Hematopoietic multipotent progenitor cell treated with erythropoietin and hydrocortisone succinate and interleukin-3 and kit ligand, for 17 days (in vitro differentiated cells): ENCODE measurements at places on chromosomes 1 and 21.

GRCh38 chr1:159229896-159230295, 25.2 kb downstream of the ACKR1 start:
- DNase-seq: no peak

DNA sequence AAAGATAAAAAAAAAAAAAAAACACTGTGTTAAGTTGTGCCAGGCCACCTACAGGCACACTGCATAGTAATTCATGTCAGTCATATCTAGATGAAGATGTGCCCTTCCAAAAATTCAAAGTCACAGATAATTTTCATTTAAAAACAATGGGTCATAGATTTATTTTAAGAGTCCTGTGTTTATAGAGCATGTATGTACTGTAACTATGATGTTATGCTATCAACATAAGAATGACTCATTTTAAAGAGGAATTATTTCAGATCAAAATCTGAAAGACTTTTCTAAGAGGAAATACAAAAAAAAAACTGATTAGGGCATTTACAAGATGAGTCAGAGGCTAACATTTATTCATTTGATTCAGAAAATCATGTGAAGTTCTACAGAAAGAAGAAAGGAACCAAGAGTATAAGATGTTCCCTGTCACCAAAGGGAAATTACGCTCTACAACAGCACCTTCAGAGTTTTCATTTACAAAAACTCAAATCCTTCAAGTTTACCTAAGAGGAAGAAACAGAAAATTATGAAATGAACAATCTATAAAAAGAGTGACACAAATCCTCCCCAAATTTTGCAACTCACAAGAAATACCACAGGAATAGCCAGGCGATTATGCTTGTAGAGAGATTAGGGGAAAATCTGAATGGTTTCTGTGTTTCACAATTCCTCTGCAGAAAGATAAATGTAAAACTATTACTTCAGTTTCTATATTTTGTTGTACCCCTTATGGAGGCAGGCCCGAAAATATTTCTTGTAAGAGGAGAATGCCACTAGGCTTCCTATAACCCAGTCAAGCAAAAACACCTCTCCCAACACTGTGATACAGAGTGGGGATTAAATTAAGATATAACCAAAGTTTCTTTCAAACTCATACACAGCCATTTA, 13.8 kb downstream of the TP53BP2 start:
- DNase-seq: no peak

DNA sequence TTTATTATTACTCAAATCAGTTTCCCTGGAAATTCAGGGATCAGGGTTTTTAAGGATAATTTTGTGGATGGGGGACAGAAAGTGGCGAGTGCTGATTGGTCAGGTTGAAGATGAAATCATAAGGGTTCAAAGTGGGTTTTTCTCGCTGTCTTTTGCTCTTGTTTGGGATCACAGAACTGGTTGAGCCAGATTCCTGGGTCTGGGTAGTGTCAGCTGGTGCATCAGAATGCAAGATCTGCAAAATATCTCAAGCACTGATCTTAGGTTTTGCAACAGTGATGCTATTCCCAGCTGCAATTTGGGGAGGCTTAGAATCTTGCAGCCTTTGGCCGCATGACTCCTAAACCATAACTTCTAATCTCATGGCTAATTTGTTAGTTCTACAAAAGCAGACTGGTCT, 9.3 kb downstream of the CHI3L2 start:
- no peak for DNase-seq

GRCh38 chr1:147651466-147651865, 18.9 kb downstream of the ACP6 start:
- no peak for DNase-seq

GRCh38 chr1:163173121-163173520, 29.6 kb downstream of the RGS5 start:
- DNase-seq: no peak

GRCh38 chr1:1876335-1876930, 14.5 kb downstream of the GNB1 start:
- DNase-seq: no peak

DNA sequence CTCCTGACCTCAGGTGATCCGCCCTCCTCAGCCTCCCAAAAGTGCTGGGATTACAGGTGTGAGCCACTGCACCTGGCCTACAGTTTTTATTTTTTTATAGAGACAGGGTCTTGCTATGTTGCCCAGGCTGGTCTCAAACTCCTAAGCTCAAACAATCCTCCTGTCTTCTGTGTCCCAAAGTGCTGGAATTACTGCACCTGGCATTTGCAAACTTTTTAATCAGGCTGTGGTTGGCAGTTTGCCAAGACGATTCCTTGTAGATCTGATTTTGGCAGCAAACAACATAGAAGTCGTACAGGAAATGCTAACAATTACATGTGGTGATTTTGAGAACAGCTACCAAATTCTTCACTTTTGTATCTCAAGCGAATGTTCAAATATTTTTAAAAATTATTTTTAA, 10.1 kb downstream of the RBP7 start:
- DNase-seq: peak; percentile 20

GRCh38 chr1:87284456-87285240, 44.0 kb upstream of the LMO4 start:
- no peak for DNase-seq

DNA sequence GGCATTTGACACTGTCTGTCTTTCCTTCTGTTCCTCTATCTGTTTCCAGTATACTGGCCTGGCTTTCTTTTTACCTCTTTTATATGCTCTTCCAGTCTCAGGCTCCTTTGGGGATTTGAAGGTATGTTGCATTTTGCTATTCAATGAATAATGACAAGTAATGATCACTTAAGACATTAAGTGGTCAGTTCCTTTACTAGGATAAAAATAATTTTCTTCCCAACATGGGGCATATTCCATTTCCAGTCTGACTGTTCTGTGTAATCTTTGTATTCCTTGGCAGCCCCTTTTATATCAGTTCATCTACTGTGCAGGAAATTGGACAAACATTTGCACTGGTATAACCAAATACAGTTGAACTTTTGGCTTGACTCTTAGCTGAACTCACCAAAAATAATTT, 15.6 kb downstream of the METTL18 start:
- DNase-seq: no peak

DNA sequence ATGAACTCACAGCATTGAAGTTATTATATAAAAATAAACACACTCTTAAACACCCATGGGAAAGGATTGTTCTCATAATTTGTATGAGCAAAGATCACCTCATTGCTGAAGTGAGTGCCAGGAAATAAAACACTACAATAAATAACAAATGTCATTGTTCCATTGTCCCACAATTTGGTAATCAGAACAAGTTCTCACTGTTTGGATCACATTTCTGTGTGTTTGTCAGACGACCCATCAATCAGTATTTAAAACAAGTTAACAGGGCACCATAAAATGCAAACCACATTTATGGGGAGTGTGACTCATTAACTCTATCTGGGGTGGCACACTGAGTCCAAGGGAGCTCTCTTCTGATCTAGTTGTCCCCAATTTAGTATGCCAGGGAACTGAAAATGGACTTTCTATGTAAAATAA, 124.5 kb downstream of the PTPRC start:
- no peak for DNase-seq

- no peak for DNase-seq
These were observed 27.2 kb upstream of the RCSD1 start for GRCh38 chr1:167602840-167603239.

- peak; percentile 67 for DNase-seq
These were observed 22.9 kb downstream of the TCP10L start for GRCh38 chr21:32562426-32562825.

DNA sequence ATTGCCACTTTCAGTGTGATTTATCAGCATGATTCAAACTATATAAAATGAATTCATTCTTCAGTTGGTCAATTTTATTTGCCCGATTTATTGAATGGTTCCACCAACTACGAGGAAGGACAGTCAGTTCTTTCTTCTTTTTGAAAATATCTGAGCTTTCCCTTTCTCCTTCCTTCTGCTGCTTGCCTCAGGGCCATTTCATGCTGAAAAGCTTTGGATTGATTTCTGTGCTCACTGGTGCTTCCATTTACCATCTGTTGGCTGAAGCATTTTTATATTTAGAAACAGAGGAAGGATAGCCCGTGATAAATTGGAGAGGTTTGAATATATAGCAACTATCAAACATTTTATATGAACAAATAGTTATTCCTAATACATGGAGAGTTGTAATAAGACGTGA, 68.9 kb upstream of the ADAMTS5 start:
- DNase-seq: no peak

- no peak for DNase-seq
These were observed 77.1 kb upstream of the KCTD3 start for GRCh38 chr1:215489771-215490565.

DNA sequence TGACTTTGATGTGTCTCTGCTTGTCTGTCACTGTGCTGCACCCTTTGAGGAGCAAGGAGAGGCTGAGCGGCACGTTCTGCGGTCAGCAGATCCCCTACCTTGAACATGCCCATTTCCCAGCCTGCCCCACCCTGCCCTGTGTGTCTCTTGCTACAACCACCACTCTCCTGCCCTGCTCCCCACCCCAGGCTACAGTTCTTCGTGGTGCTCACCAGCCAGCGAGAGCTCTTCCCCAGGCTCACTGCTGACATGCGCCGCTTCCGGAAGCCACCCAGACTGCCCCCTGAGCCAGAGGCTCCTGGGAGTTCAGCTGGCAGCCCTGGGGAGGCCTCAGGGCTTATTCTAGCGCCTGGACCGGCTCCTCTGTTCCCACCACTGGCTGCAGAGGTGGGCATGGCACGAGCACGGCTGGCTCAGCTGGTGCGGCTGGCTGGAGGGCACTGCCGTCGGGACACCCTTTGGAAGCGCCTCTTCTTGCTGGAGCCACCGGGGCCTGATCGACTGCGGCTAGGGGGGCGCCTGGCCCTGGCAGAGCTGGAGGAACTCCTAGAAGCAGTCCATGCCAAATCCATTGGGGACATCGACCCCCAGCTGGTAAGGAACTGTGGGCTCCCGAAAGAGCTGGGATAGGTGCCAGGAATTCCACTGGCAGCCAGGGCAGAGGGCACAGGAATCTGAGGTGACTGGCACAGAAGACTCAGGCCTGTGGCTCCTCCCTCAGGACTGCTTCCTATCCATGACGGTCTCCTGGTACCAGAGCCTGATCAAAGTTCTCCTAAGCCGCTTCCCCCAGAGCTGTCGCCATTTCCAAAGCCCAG, 5.6 kb downstream of the HYI start:
- DNase-seq: no peak

GRCh38 chr21:37871121-37871862, 45.0 kb downstream of the KCNJ6 start:
- no peak for DNase-seq

DNA sequence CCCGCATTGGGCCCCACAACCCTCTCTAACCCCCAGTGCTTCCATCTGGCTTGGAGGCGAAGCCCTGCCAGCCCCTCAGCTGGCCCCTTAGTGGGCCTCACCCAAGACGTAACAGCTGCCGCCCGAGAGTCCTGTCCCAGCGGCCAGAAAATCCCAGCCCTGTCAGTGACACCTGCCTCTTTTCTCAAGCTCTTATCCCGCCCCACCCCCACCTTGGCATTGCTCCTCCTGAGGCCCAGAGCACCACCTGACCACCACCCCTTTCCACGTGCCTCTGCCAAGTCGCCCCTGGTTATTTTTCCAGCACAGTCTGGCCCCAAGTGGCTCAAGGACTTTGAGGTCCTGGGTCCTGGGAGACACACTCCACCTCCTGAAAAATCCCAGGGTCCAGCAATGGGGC, 5.9 kb upstream of the CTRC start:
- no peak for DNase-seq

- no peak for DNase-seq
These were observed 41.5 kb downstream of the CDK18 start for GRCh38 chr1:205545991-205546390.

GRCh38 chr1:18869847-18870594, 10.6 kb upstream of the TAS1R2 start:
- no peak for DNase-seq

DNA sequence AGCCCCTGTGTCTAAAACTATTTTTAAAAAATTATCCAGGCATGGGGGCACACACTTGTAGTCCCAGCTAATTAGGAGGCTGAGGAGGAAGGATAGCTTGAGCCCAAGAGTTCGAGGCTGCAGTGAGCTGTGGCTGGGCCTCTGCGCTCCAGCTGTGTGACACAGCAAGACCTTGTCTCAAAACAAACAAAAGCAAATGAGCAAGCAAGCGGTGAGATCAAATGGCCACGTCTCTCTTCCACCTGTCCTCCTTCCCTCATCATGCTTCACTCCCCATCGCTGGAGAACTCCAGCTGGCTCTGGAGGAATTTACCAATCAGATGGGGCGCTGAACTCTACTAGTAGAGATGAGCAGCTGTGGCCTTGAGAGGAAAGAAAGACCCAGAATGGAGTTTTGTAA, 14.0 kb upstream of the REN start:
- no peak for DNase-seq

DNA sequence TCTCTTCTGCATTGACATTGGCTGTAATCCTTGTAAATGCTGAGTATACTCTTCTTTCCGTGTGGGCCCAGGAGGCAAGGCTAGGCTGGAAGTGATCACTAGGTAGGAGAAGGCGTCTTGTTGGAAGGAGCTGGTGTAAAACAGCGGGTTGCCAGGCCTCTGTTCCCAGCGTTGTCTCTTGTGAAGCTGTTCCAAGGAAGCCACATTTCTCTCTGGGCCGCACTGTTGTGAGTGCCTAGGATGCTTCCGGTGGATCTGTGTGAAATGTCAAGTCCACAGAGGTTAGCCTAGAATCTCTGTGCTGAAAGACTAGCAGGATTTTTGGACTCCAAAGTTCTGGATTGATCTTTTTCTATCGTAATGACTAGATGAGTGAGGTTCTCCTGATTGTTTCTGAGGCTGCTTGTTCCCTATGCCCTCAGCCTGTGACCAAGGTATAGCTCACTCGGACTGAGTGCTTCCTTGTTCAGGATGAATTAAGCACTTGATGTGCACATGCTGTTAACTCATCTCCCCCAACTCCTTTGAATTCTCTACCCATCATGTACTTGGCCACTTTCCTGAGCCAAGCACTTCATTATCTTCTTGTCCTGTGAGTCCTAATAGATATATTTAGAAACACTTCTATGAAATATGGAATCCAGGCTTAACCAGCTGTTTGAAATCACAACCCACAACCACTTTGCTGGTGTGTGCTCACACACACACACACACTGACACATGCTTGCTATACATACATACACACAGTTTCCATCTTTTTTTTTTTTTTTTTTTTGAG, 63.3 kb downstream of the PBX1 start:
- DNase-seq: no peak

- no peak for DNase-seq
These were observed 734 bp downstream of the CDK18 start for GRCh38 chr1:205505076-205505729.

DNA sequence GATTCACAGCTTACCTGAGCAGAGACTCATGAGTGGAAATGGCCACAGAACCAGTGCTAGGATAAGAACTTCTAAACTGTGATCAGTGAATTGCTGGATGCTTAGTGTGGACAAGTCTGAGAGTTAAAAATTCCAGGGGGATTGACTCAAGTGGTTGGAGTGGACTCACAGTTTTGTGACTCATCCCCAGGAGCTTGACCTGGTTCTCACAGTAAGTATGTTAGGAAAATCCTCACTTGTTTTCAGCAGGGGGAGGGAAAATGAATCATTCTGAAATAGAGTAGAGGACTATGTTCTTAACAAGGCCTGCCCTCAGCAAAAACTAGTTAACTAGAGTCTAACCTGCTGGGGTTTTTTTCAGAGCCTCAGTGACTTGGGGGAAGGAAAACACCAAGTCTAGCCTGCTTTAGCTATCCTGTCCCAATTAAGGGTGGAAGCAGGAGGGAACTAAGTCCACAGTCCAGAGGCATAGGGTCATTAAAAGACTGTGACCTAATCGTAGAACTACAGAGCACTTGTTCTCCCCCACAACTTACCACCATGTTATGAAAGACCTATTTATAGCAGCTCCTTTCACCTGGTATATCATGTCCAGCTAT, 6.1 kb upstream of the CDC73 start:
- no peak for DNase-seq
